ENCODE measurements at places on chromosomes 2 and 18.

- no peak for DNase-seq
Measured at GRCh38 chr2:113000436-113000835, 4.8 kb upstream of the IL36A start.

GRCh38 chr2:198762441-198762840 lies 695.3 kb downstream of the SATB2 start:
- DNase-seq = no peak

- DNase-seq = no peak
Measured at GRCh38 chr2:151855111-151855510, 26.9 kb upstream of the ARL5A start.

DNA sequence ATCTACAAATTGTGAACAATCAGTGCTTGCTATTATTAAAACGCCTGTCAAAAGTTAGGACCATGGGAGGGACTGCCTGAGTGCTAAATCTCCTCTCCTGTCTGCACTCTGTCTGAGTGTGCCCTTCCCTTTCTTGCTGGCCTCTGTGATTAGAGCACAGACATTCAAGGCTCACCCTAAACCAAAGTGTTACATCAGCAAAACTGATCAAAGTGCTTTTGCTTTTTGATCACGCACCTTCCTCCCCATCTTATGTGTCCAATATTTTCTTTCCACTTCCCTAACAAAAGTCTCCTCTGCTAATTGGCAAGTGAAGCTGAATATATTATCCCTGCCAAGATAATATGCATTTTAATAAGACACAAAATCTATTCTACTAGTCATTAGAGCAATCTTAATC lies 30.5 kb upstream of the DNAJC10 start:
- no peak for DNase-seq

GRCh38 chr2:12057436-12058166 lies 311.2 kb downstream of the LPIN1 start:
- peak; percentile 31 for DNase-seq

DNA sequence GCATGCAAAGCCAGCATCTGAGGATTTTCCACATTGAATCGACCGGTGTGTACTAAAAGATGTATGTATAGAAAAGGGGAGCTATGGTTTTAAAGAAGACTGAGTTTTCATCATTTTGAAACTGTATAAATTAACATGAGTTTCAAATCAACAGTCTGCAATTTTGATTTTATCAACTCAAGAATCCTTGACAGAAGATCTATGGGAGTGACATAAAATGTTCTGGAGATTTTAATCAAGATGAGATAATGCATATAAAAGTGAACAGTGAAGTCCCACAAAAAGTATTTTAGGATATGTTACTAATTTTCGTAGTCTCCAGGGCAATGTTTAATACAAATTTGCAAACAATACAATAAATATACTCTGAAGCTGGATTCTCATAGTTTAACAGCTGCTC lies 24.0 kb upstream of the CERS6 start:
- no peak for DNase-seq

GRCh38 chr2:5921081-5921642 lies 229.0 kb downstream of the SOX11 start:
- DNase-seq = no peak

DNA sequence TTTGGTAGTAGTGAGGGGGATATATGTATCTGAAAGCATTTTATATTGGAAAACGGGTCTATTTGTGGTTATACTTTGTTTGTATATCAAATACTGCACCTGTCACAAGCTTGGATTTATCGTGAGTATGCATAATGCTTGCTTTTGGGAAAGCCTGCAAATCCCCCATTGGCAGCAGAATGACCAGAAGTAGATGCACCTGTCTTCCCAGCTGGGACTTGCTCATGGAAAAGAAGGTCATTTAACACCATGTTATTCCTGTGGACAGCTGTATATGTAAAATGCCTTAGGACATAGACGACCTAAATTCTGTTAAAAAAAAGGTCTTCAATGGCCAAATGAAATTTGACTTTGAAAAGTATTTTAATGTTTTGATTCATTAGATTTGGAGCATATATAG lies 599.4 kb downstream of the XIRP2 start:
- DNase-seq = no peak

GRCh38 chr2:55992455-55992854 lies 68.9 kb upstream of the EFEMP1 start:
- peak; percentile 99 for DNase-seq

DNA sequence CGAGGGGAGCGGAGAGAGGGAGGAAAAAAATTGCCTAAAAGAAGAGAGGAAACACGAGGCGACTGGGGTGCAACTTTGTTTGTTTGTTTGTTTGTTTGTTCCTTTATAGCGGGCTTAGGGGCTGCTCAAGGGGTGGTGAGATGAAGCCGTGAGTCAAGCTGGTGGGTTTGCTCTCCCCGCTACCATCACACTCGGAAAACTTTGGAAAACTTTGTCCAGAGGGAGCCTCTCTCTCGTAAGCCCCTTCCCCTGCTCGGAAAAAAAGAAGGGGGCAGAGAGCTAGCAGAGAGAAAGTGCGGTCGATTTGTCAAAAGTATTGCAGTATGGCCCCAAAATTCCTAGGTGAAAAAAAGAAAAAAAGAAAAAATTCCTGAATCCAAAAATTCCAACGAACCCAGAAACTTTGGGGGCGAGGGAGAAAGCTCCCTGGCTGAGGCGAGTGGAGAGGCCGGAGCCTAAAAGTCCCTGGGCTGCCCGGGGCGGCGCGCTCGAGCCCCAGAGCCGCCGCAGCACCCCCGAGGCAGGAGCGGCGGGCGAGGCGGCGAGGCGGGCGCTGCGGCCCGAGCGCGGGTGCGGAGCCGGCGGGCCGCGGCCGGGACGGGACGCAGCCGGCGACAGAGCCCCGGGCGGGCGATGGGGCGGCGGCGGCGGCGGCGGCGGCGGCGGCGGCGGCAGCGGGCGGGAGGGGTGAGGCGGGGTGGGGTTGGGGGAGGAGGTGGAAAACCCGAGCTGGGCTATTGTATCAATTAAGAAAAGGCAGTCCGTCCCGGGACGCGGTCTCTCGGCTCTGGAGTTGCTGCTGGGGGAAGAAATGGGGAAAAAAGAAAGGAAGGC lies 558 bp upstream of the CYP26B1 start:
- no peak for DNase-seq

GRCh38 chr2:42296226-42296625 lies 64.8 kb downstream of the COX7A2L start:
- no peak for DNase-seq

DNA sequence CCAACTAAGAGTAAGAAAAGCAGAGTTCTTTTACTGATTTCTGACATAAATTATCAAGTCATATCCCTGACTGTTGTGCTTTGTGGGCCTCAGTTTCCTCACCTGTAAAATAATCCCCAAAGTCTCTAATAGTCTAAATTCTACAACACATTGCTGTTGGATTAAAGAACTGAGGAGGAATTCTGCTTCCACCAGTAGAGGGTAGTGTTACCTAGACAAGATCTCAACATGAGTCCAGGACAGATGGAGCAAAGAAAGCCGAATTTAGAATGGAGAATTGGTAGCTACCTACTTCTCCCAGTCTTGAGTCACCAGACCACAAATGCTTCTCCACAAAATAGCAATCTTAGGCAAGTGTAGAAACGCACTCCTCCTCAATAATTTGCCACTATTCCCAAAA lies 462.5 kb upstream of the FSHR start:
- DNase-seq = no peak

GRCh38 chr2:13779996-13780395 lies 852.5 kb upstream of the LRATD1 start:
- DNase-seq = no peak

DNA sequence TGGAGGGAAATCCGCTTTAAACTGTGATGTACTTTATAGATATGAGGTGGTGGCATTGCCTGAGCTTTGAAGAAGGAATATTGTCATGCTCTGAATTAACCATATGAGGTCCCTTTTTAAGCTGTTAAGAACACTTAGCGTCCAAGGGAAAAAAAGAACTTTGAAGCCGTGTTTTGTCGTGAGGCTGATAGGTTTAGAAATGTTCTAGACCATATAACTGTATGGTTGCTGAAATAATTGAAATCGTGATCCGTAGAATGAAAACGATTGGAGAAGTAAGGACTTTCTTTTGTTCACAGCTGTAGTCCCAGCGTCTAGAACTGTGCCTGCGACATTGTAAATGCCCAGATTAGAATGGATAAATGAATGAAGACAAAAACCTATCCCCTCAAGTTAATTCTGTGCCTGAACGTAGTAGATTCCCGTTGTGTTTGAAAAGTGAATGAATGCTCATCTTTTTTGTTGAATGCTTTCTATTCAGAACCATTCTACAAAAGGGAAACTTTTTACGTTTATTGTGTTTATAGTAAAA lies 1.5 kb downstream of the SMCHD1 start:
- DNase-seq = no peak

DNA sequence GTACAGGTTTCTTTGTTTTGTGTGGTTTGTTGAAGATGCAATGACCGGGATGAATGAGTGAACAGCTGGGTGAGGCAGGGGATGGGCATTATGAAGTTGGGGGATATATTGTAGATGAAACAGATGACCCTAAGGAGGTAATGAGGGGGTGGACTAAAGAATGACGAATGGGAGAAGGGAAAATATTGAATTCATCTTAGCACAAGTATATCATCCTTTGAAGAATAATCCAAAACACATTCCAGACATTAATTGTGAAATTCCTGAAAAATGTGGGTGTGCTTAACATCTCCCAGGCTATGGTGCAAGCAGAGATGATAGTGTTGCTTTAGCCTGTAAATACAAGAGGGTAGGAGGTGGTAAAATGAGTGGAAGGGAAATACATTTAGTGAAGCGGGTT lies 5.8 kb downstream of the CRIM1 start:
- no peak for DNase-seq

- peak; percentile 25 for DNase-seq
Measured at GRCh38 chr2:167756446-167756845, 490.9 kb downstream of the STK39 start.

DNA sequence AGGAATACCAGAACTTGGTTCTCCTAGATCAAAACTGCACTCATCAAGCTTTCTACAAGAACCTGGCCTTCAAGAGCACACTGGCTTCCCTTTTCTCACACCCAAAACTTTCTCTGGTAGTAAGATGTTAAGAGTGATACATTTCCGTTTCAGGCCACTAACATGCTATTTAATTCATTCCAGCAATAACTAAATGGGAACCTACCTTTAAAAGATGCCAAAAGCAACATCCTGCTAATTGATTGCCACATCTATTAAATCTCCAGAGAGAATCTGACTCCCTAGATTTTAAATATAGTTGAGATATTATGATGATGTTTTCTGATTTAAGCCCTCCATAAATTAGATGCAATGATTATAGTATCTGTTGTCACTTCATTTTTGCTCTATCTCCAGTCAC lies 71.6 kb downstream of the KCTD18 start:
- DNase-seq = no peak

DNA sequence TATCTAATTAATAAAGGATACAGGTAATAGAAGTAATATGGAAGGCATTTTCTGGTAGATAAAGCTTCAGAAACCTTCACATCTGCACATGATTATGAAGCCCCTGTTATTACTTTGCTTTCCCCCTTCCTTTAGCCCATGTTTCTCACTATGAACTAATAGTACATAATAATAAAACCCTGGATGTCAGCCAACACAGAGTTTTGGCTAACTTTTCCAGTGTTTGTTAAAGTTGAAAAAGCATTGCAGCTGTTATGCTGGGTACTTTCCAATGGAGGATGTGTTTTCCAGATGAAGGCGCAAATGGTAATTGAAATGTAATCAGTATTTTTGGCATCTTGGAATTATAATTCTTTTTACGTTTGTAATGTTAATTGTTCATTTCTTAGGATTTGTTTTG lies 43.5 kb downstream of the SPTBN1 start:
- no peak for DNase-seq

DNA sequence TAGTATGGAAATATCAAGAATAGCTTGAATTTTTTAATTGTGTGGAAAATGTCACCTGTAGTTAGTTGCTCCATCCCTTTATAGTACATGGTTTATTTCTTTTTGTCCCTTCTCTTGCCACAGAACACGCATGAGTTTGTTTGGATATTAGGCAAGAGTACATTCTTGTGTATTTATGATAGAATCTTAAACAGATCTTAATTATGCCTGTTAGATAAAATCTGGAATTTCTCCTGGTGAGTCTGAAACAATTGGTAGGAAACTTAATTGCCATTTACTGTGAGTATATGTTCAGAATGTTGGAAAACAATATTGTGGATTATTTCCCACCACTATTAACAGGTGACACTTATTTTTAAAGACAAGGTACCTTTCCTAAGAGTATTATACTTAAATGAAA lies 30.2 kb upstream of the CABYR start:
- no peak for DNase-seq

DNA sequence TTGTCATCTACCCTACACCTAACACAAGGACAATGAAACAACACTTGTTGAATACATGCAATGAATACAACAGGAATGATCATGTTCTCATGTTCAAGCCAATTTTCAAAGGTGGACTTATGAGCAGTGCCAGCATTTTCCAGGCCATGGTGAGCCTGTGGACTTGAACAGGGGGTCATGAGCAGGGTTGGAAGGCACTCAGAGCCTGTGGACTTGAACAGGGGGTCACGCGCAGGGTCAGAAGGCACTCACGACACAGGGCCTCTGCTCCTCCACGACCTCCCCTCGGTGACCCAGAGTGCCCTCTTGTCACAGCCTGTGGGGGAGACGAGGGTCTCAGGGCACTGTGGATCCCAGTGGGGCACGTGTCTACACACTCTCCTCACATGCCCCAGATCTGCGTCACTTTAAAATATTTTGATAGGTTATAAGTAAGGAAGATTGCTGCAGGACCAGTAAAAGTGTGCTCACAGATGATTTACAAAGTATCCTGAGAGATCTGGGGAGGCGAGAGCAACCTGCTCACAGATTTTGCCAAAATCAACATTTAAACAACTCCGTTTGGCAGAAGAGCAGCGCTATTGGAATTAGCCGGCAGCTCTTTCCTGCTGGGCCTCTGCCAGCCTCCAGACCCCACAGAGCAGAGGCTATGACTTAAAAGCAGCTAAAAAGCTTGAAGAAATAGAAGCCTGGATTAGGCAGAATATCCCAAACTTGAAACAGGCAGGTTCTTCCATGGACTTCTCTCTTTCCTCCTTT lies 121.9 kb downstream of the TMEM18 start:
- no peak for DNase-seq

- DNase-seq = no peak
Measured at GRCh38 chr18:49023271-49023937, 72.6 kb upstream of the SMAD7 start.

- DNase-seq = no peak
Measured at GRCh38 chr2:439077-439476, 151.2 kb upstream of the ALKAL2 start.

DNA sequence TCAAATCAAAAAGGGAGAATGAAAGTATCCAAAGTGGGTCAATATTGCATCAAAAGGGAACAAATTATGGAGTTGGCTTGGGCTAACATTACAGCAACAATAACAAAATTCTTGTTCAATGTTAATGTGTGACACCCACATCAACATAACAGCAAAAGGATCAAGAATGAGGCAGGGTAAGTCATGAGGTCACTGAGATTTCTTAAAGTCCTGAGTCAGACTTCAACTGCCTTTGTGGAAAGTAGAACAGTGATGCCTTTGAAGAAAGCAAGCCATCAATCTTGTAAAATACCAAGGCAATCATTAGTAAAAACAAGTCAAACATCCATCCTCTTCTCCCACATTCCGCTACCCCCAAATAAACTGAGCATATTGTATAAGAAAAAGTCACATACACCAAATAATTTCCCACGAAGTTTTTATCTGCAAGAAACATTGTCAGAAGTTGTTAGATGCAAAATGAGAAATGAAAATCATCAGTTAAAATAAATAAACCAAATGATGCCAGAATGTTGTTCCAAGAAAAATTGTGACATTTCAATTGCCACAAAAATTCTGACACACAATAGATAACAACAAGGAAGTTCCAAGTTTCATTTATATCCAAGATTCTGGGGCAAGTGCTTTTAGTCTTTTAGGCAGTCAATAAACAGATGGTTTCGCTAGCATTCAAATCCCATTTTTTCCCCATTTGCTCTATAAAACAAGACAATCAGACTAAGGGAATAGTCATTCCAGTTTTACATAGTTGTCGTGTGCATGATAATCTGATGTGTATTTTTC lies 216.1 kb upstream of the SETBP1 start:
- no peak for DNase-seq

Measured in brain microvascular endothelial cell (primary cell).